MV-4-11 (cell line): ENCODE measurements at places on chromosomes 4 and X.

DNA sequence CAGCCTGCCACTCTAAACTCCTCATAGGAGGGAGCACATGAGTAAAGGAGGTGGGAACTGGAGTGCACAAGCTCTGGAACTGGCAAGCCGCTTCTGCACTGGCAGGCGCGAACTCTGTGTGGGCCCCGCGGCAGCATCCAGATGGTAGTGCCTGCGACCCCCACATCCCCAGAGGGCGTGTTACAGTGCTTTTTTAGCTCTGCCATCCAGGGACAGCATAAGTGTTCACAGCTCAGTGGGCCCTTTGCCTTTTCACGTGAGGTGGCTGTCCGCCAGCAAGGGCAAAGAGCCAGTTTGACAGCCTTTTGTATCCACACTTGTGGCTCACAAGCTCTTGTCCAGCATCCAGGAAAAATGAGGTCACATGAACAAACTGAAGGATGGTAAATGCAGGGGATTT lies 581.6 kb upstream of the DIAPH2 start:
- no peak for DNase-seq

DNA sequence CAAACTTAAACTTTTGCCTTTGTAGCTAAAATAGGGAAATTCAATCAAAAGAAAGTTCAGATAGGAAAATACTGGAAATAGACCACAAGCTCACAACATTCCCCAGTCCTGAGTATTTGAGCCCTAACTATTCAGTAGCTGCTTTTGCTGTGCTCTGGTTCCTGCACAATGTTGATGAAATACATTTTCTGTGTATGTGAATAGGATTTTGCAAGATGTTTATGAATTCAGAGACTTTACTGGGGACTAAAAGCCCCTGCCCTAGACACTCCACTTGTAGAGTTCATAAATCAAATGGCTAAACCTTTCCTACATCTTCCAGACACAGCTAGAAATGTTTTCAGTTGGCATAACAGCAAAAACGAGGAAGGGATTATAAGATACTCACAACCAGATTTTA lies 105.9 kb downstream of the FBXO8 start:
- DNase-seq: no peak

GRCh38 chr4:3313139-3313538 lies 20.3 kb downstream of the RGS12 start:
- DNase-seq: no peak

DNA sequence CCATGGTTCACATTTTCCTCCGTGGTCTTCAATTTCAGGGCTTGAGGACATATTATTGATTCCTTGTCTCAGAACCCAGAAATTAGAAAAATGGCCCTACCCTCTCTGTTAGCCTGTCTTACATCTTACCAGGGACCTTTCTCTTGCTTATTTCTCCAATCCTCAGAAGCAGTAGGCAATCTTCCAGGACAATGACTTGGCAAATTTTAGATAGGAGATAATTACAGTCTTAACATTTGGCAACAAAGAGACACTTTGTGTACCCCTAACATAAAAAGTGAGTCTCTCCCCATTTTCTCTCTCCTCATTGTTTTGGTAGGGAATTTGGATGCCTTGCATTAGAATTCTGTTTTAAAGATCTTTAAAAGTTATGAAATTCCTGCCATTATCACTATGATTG lies 778.1 kb upstream of the SLIT2 start:
- DNase-seq: no peak

DNA sequence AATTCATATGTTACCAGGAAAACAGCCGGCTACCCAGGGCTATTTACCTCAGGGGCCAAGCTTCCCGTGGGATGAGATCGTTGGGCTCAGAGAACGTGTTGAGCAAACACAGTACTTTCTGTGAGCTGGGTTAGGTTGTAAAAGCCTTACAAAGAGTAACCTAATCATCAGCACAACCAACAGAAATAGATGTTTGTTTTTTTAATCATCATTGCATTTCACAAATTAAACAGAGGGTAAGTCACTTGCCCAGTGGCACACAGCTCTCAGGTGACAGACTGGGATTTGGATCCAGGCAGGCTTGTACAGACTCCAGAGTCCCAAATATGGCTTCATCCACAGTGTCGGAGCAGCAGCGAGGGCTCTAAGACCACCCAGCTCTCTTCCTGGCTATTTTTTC lies 20.1 kb downstream of the SPON2 start:
- no peak for DNase-seq

- DNase-seq: no peak
Measured at GRCh38 chr4:81538716-81539427, 67.2 kb upstream of the RASGEF1B start.

- peak; percentile 22 for DNase-seq
Measured at GRCh38 chr4:115851918-115852766, 738.7 kb upstream of the NDST4 start.

- no peak for DNase-seq
Measured at GRCh38 chr4:26715636-26716242, 131.9 kb downstream of the TBC1D19 start.

DNA sequence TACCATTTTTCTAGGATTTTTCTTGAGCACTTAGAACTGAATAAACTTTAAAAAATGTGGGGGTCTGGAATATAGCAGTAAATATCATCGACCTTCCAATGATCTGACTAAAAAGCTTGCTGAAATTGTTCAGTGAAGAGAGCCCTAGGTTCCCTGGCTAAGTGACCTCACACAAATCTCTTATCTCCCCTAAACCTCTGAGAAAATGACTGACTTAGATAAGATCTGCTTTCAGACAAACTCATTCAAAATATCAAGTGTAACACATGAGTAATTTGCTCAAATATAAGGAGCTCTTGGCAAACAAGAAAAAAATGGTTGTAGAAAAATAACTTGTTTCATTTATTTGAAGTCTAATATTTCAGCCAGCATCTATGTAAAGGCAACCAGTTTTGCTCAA lies 441.7 kb upstream of the SLIT2 start:
- no peak for DNase-seq

DNA sequence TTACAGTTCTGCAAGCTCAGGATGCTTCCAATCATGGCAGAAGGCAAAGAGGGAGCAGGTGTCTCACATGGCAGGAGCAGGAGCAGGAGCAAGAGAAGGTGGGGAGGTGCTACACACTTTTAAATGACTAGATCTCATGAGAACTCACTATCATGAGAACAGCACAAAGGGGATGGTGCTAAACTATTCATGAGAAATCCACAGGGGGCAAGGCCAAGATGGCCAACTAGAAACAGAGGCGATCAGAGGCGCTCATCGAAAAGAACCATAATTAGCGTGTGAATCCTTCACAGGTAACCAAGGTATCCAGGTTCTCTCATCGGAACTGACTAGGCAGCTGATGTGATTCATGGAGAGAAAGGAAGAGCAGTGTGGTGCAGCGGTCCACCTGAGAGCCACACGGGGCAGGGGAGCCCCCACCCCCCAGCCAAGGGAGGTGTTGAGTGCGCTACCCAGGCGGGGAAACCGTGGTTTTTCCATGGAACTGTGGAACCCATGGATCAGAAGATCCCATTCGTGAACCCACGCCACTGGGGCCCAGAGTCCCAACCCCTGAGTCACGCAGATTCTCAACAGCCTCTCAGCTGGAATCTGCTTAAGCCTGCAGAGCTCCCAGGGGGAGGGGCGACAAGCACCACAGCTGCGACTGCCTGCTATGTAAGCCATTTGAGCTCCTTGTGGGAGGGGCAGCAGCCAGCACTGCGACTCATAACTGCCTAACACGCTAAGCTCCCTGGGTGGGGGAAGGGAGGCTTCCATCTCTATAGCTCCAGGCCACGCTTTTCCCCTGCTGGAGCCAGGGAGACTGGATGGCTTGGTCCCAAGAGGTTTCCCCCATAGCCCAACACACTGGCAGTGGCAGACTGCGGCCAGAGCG lies 46.7 kb downstream of the FGF16 start:
- DNase-seq: no peak

DNA sequence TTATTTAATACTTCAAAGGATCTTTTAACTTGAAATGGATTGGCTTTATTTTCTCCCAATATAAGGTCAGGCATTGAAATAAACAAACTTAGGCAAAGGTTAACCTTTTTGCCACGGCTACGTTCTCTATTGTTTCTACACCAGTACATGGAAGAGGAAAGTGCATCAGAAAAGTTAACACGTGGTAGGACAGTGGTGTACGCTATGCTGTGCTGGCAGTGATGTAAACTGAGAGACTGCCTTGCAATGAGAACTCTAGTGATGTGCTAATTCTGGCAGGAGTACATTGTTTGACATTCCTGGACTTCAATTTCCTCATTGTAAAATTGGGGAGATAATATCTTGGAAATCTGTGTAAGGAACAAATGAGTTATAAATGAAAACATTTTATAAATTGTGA lies 208.2 kb downstream of the TMA16 start:
- DNase-seq: no peak

GRCh38 chr4:27720010-27720766 lies 859.5 kb downstream of the STIM2 start:
- peak; percentile 49 for DNase-seq

DNA sequence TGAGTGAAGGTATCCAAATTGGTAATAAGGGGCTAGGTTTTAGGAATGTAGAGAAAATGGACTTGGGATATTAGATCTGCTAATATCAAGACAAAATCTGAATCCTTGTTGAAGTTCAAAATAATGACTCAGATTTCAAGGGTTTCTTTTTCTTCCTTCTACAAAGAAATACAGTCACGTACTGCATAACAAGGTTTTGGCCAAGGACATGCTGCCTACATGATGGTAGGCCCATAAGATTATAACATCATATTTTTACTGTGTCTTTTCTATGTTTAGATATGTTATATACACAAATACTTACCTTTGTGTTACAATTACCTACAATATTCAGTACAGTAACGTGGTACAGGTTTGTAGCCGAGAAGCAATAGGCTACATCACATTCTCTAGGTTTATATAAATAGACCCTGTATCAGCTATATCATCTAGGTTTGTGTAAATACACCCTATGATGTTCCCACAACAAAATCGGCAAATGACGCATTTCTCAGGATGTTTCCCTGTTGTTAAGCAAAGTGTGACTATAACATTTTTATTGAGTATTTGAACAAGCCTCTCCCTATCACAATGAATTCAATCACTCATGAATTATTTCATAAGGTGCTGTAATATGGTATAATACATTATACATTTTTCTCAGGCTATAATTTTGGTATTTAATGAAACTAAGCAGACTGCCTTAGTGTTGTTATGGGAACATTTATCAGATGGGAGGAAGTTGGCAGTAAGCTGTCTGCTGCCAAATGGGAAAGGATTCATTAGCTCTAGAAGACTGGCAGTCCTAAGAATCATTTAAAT lies 186.3 kb downstream of the PPP3CA start:
- DNase-seq: no peak

- no peak for DNase-seq
Measured at GRCh38 chr4:142913461-142914030, 67.4 kb upstream of the INPP4B start.

DNA sequence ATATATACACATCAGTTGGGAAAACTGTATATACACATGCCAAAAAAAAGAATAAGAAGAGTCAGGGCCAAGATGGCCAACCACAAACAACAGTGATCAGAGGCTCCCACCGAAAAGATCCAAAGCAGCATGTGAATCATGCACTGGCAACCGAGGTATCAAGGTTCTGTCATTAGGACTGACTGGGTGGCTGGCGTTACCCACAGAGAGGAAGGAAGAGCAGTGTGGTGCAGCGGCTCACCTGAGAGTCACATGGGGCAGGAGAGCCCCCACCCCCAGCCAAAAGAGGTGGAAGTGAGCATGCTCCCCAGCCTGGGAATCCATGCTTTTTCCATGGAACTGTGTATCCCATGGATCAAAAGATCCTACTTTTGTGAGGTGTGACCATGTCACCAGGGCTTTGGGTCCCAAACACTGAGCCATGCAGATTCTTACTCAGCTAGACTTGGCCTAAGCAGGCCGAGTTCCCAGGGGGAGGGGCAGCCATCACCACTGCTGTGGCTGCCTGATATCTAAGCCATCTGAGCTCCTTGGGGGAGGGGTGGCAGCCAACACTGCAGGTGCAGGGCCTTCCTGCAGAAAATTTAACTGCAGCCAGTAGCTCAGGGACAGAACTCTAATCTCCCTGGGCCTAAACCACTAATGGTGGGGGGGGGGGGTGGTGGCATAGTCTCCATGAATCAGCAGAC lies 52.8 kb downstream of the P2RY10 start:
- no peak for DNase-seq

DNA sequence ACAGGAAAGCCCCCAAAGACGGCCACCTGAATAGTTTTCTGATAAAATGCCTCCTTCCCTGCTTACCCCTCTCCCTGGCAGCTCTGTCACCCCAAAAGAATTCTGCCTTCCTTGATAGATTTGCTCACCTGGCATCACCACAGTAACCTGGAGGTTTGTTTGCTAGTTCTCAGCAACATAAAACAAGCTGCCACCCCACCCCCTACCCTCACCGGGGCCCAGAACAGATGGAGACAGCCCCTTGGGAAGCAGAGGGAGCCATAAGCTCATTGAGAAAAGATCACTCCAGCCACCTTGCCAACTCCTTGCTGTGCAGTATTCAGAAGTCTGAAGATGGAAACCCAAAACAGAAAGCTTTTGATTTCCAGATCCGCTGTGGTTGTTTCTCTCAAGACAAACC lies 108.6 kb downstream of the DHX15 start:
- no peak for DNase-seq

- DNase-seq: peak; percentile 58
Measured at GRCh38 chr4:13481569-13481968, 2.6 kb downstream of the RAB28 start.

DNA sequence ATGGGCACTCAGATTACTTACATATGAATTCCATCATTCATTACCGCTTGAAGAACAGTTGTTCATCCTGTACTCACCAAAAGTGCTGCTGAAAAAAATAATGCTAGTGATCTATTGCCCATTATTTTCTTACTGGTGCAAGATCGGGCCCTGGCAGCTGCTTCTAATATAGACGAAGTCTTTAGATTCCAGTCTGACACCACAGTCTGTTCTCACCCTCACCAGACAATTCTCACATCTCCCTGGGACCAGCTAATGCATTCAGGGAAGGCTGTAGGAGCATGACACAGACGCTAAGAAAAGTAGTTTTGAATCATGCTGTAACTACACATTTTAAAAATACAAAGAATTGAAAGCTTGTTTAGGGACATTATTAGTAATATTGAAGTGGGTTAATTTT lies 13.8 kb downstream of the GEMIN8 start:
- no peak for DNase-seq

GRCh38 chrX:13194291-13195103 lies 125.4 kb downstream of the ATXN3L start:
- no peak for DNase-seq

- DNase-seq: peak; percentile 0
Measured at GRCh38 chrX:43349363-43349762, 306.7 kb upstream of the MAOA start.

DNA sequence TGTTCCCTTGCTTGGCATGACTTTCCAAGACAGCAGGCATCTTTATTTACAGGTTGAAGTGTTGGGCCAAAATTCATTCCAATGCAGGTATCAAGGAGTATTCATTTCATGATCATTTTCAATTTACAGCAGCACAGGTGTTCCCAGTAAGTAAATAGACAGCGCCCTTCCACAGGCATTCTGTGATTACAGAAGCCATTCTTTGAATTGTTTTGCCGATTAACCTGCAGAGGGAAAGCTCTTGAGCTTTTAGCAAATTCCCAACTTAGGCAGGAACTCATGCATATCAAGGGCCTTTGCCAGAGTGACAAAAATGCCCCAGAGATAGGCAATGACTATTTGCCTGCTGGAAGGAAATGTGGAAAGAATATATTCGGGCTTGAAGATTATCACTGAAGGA lies 6.8 kb downstream of the TXK start:
- DNase-seq: no peak

- DNase-seq: peak; percentile 74
Measured at GRCh38 chrX:154002215-154002719, 17.4 kb downstream of the IRAK1 start.
